ENCODE measurements at places on chromosomes 7 and 10.

- H3K4me3 ChIP-seq, result no peak overlapping the region
- H3K4me1 ChIP-seq, result peaks cover 50% of the 10 kb centered on the region
- H3K27me3 ChIP-seq, result no peaks in the 10 kb centered on the region
- ATAC-seq, result no peak
These were observed 161.9 kb downstream of the BMPER start for GRCh38 chr7:34067005-34067778.

GRCh38 chr7:73647725-73648592 lies 19.7 kb upstream of the VPS37D start:
- no peaks in the 10 kb centered on the region for H3K36me3 ChIP-seq
- peak overlapping the region; percentile 18 for H3K4me3 ChIP-seq
- ATAC-seq, result peak; percentile 39
- H3K27ac ChIP-seq, result no peak overlapping the region

GRCh38 chr10:78630944-78631838 lies 437.6 kb upstream of the ZMIZ1 start:
- no peak overlapping the region for H3K4me3 ChIP-seq
- peaks cover 13% of the 10 kb centered on the region for H3K4me1 ChIP-seq
- no peak for ATAC-seq
- no peaks in the 10 kb centered on the region for H3K27me3 ChIP-seq
- no peaks in the 10 kb centered on the region for H3K36me3 ChIP-seq
- peak overlapping the region; percentile 4 for H3K27ac ChIP-seq

DNA sequence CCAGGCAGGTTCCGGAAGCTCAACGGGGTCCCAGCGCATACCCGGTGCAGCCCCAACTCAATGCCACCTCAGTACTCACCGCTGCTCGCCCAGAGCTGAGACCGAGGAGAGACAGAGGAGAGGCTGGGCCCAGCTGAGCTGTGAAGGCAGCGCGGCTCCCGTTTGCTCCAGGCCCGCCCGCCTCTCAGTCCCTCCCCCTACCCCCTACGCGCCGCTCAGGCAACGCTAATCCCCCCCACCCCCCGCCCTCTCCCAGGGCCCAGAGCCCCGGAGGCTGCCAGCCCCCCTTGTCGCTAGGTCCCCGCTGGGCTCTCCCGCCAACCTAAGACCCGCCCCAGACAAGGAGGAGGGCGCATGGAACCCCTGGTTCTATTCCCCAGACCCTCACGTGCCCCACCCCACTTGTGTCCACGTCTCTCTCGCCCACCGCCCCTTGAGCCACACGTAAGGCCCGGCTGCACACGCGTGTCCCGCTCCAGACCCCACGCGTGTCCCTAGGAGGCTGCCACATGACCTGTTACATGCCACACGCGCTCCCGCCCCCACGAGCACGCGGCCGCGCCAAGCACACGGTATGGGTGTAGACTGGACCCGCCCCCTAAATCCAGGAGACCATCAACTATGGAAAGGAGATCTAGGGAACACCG lies at the start of gene PSD:
PSD (minus strand) TSS at position 164 of the 647 bp plus-strand sequence. CDS start 1,747 bp downstream, outside the sequence.
- H3K36me3 ChIP-seq, result peaks cover 10% of the 10 kb centered on the region
- H3K4me3 ChIP-seq, result peak within 1 kb of the TSS; percentile 7
- peaks cover 5% of the 10 kb centered on the region for H3K4me1 ChIP-seq
- H3K27me3 ChIP-seq, result peaks cover 53% of the 10 kb centered on the region
- no peak for ATAC-seq
- peak within 1 kb of the TSS; percentile 89 for H3K27ac ChIP-seq

GRCh38 chr10:129136951-129137350 lies 330.1 kb upstream of the MGMT start:
- peaks cover 42% of the 10 kb centered on the region for H3K27me3 ChIP-seq
- H3K4me3 ChIP-seq, result no peak overlapping the region
- no peak for ATAC-seq
- H3K36me3 ChIP-seq, result no peaks in the 10 kb centered on the region

- peaks cover 31% of the 10 kb centered on the region for H3K27me3 ChIP-seq
- no peaks in the 10 kb centered on the region for H3K36me3 ChIP-seq
- peaks cover 12% of the 10 kb centered on the region for H3K4me1 ChIP-seq
- H3K27ac ChIP-seq, result no peak overlapping the region
- no peak overlapping the region for H3K4me3 ChIP-seq
- peak; percentile 84 for ATAC-seq
These were observed 9.9 kb downstream of the ZNF511 start for GRCh38 chr10:133318494-133319127.

GRCh38 chr7:28755255-28755654 lies 202.9 kb downstream of the TRIL start:
- H3K27me3 ChIP-seq, result no peaks in the 10 kb centered on the region
- H3K4me1 ChIP-seq, result no peaks in the 10 kb centered on the region
- no peak overlapping the region for H3K4me3 ChIP-seq
- peak; percentile 86 for ATAC-seq

GRCh38 chr7:12927635-12928434 lies 240.4 kb downstream of the ARL4A start:
- ATAC-seq, result no peak
- no peak overlapping the region for H3K4me3 ChIP-seq
- no peak overlapping the region for H3K27ac ChIP-seq
- H3K27me3 ChIP-seq, result no peaks in the 10 kb centered on the region

DNA sequence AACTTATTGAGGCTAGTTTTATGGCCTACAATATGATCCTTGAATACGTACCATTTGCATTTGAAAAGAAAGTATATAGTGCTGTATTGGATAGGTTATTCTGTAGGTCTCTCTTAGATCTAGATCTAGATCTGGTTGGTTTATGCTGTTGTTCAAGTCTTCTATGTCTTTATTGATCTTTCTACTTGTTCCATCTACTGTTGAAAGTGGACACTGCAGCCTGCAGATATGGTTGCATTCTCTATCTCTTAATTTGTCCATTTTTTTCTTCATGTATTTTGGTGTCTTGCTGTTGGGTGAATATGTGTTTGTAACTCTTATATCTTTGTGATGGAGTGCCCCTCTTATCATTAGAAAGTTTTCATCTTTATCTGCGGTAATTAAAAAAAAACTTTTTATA lies 139.4 kb upstream of the PCDH15 start:
- H3K27me3 ChIP-seq, result no peaks in the 10 kb centered on the region
- no peak for ATAC-seq
- no peaks in the 10 kb centered on the region for H3K36me3 ChIP-seq
- H3K27ac ChIP-seq, result no peak overlapping the region

- no peak overlapping the region for H3K4me3 ChIP-seq
- no peak overlapping the region for H3K27ac ChIP-seq
- no peaks in the 10 kb centered on the region for H3K27me3 ChIP-seq
- H3K4me1 ChIP-seq, result no peaks in the 10 kb centered on the region
These were observed 77.6 kb upstream of the RSU1 start for GRCh38 chr10:16894821-16895220.

- H3K4me1 ChIP-seq, result no peaks in the 10 kb centered on the region
- H3K27ac ChIP-seq, result no peak overlapping the region
- peaks cover 37% of the 10 kb centered on the region for H3K27me3 ChIP-seq
- H3K4me3 ChIP-seq, result no peak overlapping the region
These were observed 22.5 kb downstream of the ST8SIA6 start for GRCh38 chr10:17431871-17432311.

- H3K36me3 ChIP-seq, result no peaks in the 10 kb centered on the region
- H3K27ac ChIP-seq, result peak overlapping the region; percentile 22
- H3K4me3 ChIP-seq, result no peak overlapping the region
- ATAC-seq, result no peak
These were observed 121.1 kb downstream of the CXCL12 start for GRCh38 chr10:44263771-44264170.

All from gastroesophageal sphincter (tissue), 4 donors.